ENCODE measurements at places on chromosomes 11 and 22. TPM values are rescaled to one million over a fixed set of nuclear protein-coding genes. Genes with fewer than 3 reads are reported as not detected.

DNA sequence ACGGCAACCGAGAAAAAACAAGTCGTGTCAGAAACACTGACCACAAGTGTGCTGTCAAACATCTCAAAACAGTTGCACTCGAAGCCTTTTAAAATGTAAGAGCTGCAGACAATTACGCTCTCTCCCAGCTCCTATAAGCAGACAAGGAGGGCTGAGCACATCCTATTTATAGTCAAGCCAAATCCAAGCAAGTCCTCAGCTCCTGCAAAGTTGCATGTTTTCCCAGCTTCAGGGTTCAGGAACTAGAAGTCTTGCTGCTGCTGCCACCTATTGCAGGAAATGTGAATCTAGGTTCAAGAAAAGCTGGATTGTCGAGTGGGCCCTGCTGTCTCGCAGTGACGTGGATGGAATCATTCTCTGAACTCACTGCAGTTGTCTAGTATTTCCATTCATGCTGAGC is 15.5 kb downstream of the EFCAB6 start:
- DNase-seq, result no peak

SAMM50 gene
- total RNA-seq, result 38.7 TPM

BMAL1 gene
- total RNA-seq, result 28.4 TPM

- no peak for DNase-seq
Observed at GRCh38 chr11:10021563-10021962, 272.5 kb downstream of the SBF2 start.

NPAS4 gene
- total RNA-seq, result 1.2 TPM

- no peak for DNase-seq
Observed at GRCh38 chr11:108891909-108892511, 227.1 kb downstream of the DDX10 start.

RIC3 gene
- 60.8 TPM for total RNA-seq

TBX1 gene
- 13.0 TPM for total RNA-seq

- DNase-seq, result peak; percentile 47
Observed at GRCh38 chr11:118565051-118565450, 680 bp downstream of the IFT46 start.

CASP5 gene
- total RNA-seq, result not detected

LYVE1 gene
- 30.8 TPM for total RNA-seq

CCDC82 gene
- total RNA-seq, result 31.8 TPM

DNA sequence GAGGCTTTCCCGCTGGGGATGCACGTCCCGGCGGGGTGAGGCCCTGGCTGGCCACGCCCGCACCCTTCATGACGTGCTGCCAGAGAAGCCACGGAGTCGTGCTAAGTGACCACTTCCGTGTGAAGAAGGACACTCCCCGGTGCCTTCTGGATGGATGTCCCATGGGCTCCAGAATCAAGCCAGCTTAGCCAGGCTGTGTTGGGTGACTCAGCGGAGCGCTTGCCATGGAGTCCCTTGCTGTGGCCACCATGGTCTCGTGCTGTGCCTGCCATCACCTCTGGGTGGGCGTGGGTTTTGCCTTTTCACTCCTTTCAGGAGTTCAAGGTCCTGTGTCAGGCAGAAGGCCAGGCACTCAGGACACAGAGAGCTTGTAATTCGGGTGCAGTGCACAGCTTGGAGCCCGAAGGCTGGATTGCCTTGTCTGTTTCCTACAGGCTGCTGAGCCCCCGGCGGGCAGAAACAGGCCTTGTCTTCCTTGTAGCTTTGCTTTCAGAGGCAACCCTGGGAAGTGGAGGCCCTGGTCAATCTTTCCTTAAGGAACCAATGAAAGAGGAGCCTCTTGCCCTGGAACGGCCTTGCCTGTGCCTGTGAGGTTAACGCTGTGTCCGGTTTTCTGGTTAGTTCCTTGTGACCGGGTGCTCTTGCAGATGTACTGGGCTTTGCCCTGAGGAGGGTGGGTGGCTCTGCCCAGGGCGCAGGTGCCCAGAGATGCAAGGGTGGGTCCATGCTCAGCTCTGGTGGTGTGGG is 268.6 kb downstream of the TBC1D22A start:
- no peak for DNase-seq

GRCh38 chr11:134657631-134658030 is 245.6 kb upstream of the B3GAT1 start:
- peak; percentile 32 for DNase-seq

OR51B5 gene
- total RNA-seq, result 0.99 TPM

- DNase-seq, result no peak
Observed at GRCh38 chr11:27234043-27234668, 128.9 kb downstream of the CCDC34 start.

- DNase-seq, result peak; percentile 54
Observed at GRCh38 chr22:30754971-30755758, 60.5 kb downstream of the OSBP2 start.

DNA sequence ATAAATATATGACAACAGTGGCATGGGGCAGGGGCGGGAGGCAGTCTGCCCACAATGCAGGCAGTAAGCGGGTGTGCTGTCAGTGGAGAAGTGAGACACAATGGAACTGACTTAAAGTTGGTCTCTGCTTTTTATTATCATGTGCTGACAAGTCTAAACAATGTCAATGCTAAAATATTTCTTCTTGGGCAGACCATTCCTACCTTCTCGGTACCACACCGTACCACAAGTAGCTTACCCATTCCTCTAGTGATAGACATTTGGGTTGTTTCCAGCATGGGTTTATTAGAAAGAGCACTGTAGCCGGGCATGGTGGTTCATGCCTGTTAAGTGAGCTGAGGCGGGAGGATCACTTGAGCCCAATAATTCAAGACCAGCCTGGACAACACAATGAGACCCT is 2.6 kb upstream of the CHADL start:
- DNase-seq, result no peak

GRCh38 chr11:13210424-13210823 is 67.2 kb upstream of the BMAL1 start:
- peak; percentile 58 for DNase-seq

DNA sequence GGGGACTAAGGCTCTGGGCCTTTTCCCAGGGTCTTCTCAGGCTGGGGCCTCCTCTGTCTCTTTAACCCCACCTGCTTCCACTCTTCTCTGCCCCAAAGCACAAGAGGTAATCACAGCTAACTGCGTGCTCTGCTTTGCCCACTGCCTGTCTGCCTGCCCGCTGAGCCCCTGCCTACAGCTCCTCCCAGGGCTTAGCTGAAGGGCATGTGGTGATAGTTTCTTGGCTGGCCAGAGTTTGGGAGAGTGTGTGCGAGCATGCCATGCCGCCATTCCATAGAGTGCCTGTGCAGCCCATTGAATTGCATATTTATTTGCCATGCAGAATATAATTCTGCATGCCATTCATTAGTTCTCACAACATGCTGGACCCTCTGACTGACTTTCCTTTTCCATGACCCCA is 32.5 kb downstream of the PHLDB1 start:
- no peak for DNase-seq

DNA sequence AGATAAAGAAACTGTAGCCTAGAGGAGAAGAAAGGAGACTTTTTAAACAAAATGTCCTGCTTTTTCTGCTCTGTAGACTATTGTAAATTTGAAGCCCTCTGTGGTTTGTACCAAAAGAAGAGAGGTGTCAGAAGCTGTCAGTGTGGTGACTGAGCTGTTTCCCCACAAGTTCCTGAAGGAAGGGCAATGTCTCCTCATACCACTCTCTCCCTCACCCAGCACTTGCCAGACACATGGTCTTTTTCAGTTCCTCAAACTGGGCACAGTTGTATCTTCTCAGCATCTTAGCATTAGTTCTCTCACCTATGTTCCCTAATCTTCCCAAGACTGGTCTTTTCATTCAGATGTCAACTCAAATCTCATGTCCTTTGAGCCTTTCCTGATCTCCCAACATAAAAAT is 4.3 kb downstream of the BCO2 start:
- DNase-seq, result no peak

- no peak for DNase-seq
Observed at GRCh38 chr11:44338026-44338425, 28.1 kb upstream of the ALX4 start.

DNA sequence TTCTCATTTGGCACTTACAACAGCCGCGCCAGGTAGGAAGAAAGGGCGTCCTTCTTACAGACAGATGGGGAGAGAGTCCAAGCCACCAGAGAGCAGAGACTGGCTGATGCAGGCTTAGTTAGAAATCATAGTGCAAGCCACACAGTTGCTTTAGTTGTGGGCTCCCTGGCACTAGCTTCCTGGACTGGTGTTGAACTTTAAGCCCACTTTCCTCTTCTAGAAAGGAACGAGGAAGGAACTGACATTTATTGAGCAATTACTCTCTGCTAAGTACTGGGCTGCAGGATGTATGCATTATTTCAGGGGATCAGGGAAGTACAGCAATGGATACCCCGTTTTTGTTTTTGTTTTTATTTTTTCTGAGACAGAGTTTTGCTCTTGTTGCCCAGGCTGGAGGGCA is 3.0 kb downstream of the BACE1 start:
- no peak for DNase-seq

MPPED2 gene
- total RNA-seq, result 77.2 TPM

TBC1D22A gene
- total RNA-seq, result 32.6 TPM

GRCh38 chr11:65859095-65859811 is 980 bp upstream of the MUS81 start:
- peak; percentile 99 for DNase-seq

DNA sequence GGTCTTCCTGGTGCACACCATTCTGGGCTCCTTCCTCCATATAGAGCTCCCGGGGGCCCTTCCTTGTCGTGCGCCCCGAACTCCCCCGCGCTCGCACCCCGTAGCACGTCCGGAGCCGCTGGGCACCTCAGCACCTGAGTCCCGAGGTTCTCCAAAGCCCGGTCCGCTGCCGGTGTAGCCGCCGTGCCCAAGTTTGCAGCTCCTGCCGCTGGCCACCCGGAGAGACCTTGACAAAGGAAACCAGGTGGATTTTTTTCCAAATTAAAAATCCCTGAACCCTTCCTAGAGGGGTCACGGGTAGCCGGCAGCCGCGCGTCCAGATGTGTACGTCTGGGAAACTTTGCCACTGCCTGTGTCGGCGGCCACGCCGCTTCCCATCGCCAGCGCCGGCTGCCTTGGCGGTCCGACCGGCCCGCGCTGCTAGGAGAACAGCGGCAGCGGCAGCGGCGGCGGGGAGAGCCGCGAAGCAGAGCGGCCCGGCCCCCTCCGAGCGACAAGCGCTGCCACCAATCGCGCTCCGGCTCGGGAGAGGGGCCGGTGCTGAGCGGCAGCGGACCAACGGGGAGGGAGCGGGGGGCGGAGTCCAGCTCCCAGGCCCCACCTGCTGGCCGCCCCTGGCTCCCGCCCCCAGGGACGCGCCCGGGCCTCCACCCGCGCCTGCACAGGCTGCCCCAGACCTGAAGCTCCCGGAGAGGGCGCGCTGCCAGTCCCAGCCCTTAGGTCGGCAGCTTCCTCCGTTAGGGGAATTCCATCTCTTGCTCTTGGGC is at the start of gene GALNT18:
Gene GALNT18 (minus strand): TSS at position 433 of the 767 bp plus-strand sequence.
- peak; percentile 91 for DNase-seq

LIF gene
- total RNA-seq, result 2.1 TPM

GRCh38 chr11:100940111-100940510 is 189.5 kb downstream of the PGR start:
- no peak for DNase-seq

DNA sequence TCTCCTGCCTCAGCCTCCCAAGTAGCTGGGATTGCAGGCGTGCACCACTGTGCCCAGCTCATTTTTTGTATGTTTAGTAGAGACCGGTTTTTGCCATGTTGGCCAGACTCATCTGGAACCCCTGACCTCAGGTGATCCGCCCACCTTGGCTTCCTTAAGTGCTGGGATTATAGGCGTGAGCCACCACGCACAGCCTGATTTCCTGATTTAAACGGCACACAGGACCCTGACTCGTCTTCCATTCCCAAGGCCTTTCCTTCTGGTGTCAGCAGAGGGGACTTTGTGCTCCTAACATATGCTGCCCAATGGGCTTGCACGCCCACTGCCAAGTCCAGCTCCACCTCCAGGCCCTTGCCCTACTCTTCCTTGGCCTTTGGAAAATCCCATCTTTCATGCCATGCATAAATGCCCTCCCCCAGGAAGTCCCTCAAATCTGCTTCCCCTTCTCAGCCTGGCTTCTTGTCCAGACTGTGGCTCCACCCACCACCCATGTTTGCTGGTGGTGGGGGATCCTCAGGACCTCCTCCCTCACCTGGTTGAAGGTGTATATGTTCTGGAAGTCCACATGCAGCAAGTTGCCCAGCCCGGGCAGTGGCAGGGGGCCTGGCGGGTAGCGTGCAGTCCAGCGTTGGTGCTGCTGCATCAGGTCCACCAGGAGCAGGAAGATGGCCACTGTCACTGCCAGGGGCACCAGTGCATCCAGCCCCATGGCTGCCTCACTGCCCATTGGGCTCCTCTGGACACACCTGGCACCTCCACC is 23.9 kb upstream of the CYP2D6 start:
- no peak for DNase-seq

LPXN gene
- 14.7 TPM for total RNA-seq

MMP27 gene
- not detected for total RNA-seq

DNA sequence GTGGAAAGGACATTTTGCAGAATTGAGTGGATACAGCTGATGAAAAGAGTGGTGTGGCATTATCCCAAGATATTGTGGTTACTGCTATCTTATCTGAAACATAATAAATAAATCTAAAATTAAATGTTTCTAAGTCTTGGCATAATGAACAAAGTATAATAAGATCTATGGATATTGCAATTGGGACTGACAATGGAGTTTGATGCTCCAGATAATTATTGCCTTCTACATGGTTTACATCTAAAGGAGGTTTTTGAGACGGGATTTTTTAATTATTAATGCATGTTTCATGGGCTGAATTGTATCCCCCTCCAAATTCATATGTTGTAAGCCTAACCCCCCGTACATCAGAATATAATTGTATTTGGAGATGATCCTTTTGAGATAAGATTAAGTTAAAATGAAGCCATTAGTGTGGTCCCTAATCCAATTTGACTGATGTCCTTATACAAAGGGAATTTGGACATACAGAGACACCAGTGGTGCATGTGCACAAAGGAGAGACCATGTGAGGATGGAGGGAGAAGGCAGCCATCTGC is 198.5 kb downstream of the MSANTD4 start:
- DNase-seq, result no peak

JHY gene
- total RNA-seq, result 11.1 TPM

DNA sequence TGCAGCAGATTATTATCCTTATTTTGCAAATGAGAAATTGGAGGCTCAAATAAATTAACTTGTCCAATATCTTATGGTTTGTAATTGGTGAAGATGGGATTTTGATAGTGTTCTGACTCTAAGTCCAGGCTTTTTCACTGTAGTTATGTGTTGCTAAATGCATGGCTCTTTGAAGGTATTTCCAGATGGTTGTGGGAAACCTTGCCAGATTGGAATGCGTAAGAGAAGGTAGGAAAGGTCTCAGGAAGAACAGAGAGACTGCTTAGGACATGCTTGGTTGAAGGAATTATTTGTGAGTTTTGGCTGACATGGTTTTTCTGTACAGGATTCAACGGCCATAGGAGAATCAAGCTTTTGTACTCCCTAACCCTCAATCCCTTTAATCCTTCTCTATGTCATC is 108.6 kb downstream of the STIM1 start:
- no peak for DNase-seq

SCARF2 gene
- total RNA-seq, result 11.0 TPM

DNA sequence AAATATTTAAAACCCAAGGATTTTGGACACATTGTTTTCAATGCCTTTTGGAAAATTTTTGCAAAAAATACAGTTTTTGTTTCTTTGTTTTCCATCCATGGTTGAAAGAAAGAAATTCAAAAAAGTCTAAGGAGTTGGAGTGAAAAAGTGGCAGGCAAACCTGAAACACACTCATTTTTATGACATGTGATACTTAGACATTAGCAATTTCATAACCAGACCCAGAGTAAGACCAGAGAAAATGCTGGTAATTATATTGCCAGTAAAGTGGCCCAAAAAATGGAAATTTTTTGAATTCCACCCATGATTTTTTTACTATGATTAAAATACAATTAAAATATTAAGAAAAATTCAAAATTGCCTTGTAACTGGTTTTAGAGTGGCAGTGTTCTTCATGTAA is 128.2 kb downstream of the SLC17A6 start:
- DNase-seq, result no peak

- DNase-seq, result peak; percentile 28
Observed at GRCh38 chr11:65434667-65435410, 12.2 kb downstream of the NEAT1 start.

All from ureter (tissue), 1 donor.